Activated T-helper 1 cell treated with Interleukin-2 at 50 U/mL for 16 hours (primary cell): ENCODE measurements at places on chromosomes 3 and 15.

DNA sequence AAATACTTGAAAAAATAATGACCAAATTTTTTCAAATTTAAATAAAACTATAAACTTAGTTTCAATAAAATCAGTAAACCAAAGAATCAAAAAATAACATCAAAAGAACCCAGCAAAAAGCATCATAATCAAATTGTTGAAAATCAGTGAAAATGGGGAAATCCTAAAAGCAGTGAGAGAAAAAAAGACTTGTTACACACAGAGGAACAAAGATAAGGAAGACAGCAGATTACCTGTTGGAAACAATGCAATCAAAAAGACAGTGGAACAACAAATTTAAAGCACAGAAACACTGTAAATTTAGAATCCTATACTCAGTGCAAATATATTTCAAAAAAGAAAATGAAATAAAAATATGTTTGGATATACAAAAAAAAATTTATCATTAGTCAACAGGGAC, 156.2 kb upstream of the LMCD1 start:
- no peak for DNase-seq

- DNase-seq: no peak
Observed at GRCh38 chr3:143830063-143830462, 18.2 kb downstream of the SLC9A9 start.

DNA sequence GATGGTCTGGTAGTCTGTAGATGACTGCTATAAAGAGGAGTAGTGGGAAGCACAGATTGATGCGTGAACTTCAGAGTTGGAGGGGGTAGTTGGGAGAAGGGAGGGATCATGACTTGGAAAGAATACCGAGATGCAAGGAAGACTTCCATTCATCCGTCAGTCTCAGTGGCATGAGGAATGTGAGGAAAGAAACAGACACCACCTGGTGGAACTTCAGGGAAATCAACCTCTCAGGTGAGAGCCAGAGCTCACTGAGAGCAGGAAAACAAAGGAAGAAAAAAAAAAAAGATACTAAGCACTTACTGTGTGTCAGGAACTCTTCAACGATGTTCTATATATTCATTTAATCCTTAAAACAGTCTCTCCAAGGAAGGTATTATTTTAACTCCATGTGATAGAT, 172.4 kb downstream of the OXSM start:
- no peak for DNase-seq

GRCh38 chr3:140540262-140540661, 137.6 kb upstream of the TRIM42 start:
- DNase-seq: no peak
